Mesothelial cell of epicardium (in vitro differentiated cells): ENCODE measurements at places on chromosomes 3 and 15. TPM values are rescaled to one million over a fixed set of nuclear protein-coding genes. Genes with fewer than 3 reads are reported as not detected.

DNA sequence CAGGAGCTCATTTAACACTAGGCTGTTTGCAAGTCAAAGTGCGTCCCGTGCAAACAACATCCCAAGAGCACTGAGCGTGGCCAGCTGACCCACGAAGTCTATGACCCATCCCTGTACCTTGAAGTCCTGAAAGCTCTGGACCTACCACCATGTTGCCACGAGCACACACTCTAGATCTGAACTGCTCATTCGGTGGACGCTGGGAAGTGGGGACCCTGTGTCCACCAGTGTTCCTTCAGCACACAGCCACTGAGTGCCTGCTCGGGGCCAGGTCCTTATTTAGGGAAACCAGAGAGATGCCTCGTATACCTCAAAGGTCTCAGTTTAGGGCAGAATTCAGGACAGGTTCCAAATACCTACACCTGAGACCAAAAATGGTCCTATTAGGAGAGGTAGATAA lies 236.9 kb downstream of the XXYLT1 start:
- H3K27me3 ChIP-seq, result peaks cover 2% of the 10 kb centered on the region
- no peaks in the 10 kb centered on the region for H3K36me3 ChIP-seq
- peaks cover 39% of the 10 kb centered on the region for H3K4me1 ChIP-seq
- H3K27ac ChIP-seq, result no peak overlapping the region
- H3K4me3 ChIP-seq, result no peak overlapping the region

DNA sequence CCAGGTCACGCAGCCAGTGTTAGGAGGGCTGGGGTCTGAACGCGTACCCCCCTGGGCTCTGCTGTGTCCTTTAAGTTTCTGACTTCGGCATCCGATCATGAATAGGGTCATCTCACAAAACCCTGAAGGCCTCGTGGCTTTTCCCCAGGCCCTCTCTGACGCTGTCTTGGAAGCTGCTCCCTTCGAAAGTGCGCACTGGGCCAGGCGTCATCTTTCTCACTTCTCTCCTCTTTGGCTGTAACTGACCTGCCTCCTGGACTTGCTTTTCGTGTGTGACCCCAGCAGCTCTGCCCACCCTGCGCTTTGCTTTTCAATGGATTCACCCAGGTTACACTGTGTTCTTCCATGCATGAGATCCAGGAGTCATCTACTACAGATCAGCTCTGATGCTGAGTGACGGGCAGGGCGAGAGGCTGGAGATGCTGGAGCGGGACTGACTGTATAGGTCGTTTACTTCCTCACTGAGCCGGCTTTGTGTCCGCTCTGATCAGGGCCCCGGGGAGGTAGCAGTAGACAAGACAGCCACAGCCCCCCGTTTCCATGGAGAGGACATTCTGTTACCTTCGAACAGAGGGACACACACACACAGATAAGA lies 45.0 kb upstream of the PCSK6 start:
- no peak overlapping the region for H3K4me3 ChIP-seq
- H3K4me1 ChIP-seq, result peaks cover 27% of the 10 kb centered on the region

- H3K27ac ChIP-seq, result peak overlapping the region; percentile 95
- H3K4me1 ChIP-seq, result peaks cover 15% of the 10 kb centered on the region
- peaks cover 20% of the 10 kb centered on the region for H3K36me3 ChIP-seq
- peak overlapping the region; percentile 89 for H3K4me3 ChIP-seq
- H3K27me3 ChIP-seq, result no peaks in the 10 kb centered on the region
These were observed 1.2 kb downstream of the LARP6 start for GRCh38 chr15:70852501-70853317.

DNA sequence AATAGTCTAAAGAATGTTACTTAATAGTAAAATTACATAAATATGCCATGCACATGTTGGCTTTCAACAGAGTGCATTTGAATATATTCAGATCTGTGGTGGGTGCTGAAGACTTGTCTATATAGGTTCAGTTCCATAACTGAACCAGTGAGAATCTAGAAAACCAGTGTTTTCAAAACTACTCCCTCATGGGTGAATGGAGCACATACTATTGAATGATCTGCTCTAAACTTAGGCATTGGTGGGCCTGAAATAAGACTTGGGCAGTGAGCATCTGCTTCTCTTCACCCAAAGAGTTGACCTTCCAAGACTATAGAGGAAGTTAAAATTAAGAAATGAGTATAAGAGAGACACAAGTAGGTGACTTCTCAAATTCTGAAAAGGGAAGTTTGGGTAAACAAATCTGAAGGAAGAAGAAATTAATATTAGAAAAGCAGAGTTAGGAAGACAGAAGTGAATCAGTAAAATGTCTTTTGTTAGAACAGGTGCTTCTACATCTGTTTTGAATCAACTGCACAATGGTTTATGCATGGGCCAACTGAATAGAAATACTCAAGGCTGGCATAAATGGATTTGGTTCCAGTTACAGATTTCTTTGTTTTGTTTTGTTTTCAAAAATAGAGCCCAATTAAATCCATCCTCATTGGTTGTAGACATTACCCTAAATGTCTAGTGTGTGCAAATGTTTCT lies 19.3 kb downstream of the ALCAM start:
- no peak for DNase-seq
- H3K36me3 ChIP-seq, result peaks cover 23% of the 10 kb centered on the region
- H3K27ac ChIP-seq, result no peak overlapping the region
- H3K4me3 ChIP-seq, result no peak overlapping the region
- peaks cover 9% of the 10 kb centered on the region for H3K4me1 ChIP-seq

The SPATA12 gene
- total RNA-seq, result not detected in 3 replicates

The FEZF2 gene
- total RNA-seq, result not detected in 3 replicates

DNA sequence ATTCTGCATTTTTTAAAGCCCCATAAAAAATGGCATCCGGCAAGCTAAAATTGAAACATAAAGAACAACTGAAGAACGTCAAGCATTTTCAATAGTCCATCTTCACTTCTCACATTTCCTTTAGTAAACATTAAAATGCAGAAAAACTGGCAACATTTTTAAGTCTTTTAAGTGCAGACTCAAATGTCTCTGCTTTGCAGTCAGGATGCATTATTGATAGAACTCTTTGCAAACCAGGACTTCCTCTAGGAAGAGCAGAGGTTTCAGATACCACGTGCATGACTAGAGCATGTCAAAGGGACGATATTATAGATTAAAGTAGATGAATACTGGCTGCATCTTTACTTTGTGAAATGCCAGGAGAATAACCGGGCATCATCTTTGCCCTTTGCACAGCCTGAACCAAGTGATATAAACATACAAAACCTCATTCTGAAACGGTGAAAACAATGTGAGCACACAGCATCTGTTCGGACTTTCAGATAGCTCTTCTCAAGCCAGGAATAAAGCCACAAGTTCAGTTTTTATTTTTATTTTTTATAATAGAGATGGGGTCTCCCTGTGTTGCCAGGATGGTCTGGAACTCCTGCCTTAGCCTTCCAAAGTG lies 65.1 kb downstream of the LDHAL6B start:
- peaks cover 5% of the 10 kb centered on the region for H3K4me1 ChIP-seq
- H3K27me3 ChIP-seq, result no peaks in the 10 kb centered on the region
- H3K4me3 ChIP-seq, result no peak overlapping the region

The FAM43A gene
- total RNA-seq, result 10.5 to 11.3 TPM (median 11.0 TPM) in 3 replicates

DNA sequence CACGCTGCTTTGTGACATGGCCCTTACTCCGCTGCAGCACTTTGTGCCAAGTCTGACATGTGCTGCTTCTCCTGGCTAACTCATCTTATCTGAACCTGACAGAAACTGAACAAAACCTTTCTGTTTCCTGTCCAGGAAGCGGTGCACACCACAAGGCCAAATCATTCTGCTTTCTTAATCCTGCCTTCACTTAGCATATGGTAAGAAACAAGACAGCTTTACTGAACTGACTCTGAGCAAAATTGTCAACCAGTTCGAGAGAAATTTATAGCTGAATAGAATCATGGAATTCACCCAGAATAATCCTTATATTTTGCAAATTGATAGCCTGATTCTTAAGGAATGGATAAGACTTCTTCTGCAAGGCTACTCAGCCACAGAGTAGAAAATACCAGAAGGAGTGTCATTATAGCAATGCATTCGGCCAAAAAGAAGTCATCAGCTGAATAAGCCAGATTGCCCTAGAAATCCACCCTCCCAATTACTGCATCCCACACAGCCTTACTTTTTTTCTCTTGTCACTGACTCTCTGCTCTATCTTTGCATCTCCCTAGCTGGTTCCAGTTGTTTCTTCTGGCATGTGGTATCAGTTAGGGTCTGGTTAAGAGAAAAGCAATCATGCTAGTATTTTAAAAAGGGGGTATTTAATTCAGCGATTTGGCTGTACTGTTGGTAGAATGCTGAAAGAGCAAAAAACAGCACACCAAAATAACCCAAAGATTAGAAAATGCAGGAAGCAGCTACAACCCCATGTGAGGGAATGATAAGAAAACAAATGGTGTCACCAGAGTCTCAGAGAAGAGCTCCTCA lies 41.6 kb upstream of the STRIT1 start:
- H3K27ac ChIP-seq, result peak overlapping the region; percentile 22
- no peak for DNase-seq
- no peaks in the 10 kb centered on the region for H3K36me3 ChIP-seq

- peak; percentile 51 for DNase-seq
- H3K4me3 ChIP-seq, result no peak overlapping the region
- no peaks in the 10 kb centered on the region for H3K36me3 ChIP-seq
- H3K27ac ChIP-seq, result no peak overlapping the region
- no peaks in the 10 kb centered on the region for H3K27me3 ChIP-seq
These were observed 124.9 kb upstream of the STRIT1 start for GRCh38 chr3:155418407-155418806.

DNA sequence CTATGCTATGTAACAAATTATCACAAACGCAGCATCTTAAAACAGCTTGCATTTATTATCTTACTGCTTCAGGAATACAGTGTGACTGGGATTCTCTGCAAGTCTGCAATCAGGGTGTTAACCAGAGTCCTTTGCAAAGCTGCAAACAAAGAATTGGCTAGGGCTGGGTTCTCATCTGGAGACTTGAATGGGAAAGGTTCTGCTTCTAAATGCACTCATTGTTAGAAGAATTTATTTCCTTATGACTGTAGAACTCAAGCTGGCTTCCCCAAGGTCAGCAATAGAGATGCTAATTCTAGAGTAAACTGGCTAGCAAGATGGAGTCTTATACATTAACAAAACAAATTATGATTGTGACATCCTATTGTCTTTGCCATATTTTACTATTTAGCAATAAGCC lies 673.7 kb downstream of the DIPK2A start:
- no peaks in the 10 kb centered on the region for H3K36me3 ChIP-seq
- no peak for DNase-seq
- H3K4me1 ChIP-seq, result peaks cover 1% of the 10 kb centered on the region
- H3K27me3 ChIP-seq, result no peaks in the 10 kb centered on the region
- H3K4me3 ChIP-seq, result no peak overlapping the region

- no peaks in the 10 kb centered on the region for H3K36me3 ChIP-seq
- peaks cover 45% of the 10 kb centered on the region for H3K27me3 ChIP-seq
- no peaks in the 10 kb centered on the region for H3K4me1 ChIP-seq
- no peak overlapping the region for H3K4me3 ChIP-seq
- no peak for DNase-seq
These were observed 16.6 kb upstream of the AGTR1 start for GRCh38 chr3:148681080-148681479.

GRCh38 chr3:114411190-114411668 lies 117.4 kb downstream of the TIGIT start:
- no peak overlapping the region for H3K27ac ChIP-seq
- H3K4me1 ChIP-seq, result peaks cover 18% of the 10 kb centered on the region
- no peak overlapping the region for H3K4me3 ChIP-seq
- no peaks in the 10 kb centered on the region for H3K27me3 ChIP-seq
